ENCODE measurements at places on chromosomes 4 and X. TPM values are rescaled to one million over a fixed set of nuclear protein-coding genes. Genes with fewer than 3 reads are reported as not detected.

The GAB3 gene
- 20.0 TPM for total RNA-seq

The GUCY1A1 gene
- not detected for total RNA-seq

The RNF212 gene
- 1.2 TPM for total RNA-seq

The MAGEA2 gene
- total RNA-seq, result not detected

The TBX22 gene
- not detected for total RNA-seq

The GLUD2 gene
- total RNA-seq, result 0.80 TPM

The TMPRSS11F gene
- total RNA-seq, result not detected

The IL15 gene
- total RNA-seq, result 4.0 TPM

The NDNF gene
- 0.16 TPM for total RNA-seq
